AG09309 (cell line): ENCODE measurements at places on chromosomes 7 and 10.

DNA sequence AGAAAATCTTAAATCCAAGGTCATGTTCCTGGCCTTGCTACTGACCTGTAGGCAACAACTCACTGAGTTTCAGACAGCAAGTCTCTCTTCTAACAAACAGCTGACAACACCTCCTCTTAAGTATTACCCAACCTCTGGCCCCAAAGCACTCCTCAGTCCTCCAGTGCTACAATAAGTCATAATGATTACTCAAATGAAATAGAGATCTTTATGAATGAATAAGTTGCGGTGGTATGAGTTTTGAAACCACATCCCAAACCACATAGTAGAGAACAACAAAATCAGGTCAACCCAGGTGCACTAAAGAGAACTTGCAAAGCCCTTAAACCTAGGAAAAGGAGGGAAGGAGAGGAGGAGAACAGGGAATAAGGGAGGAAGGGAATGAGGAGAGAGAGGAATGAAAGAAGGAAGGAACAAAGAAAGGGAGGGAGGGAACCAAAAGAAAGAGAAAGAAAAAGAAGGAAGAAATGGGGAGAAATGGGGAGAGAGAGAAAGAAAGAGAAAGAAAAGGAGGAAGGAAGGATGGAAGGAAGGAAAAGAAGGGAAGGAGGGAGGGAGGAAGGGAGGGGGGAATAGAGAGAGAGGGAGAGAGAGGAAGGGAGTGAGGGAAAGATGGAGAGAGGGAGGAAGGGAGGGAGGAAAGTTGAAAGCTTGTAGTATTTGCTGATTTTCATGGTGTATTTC, 142.8 kb upstream of the CALCR start:
- no peak for DNase-seq

- DNase-seq: no peak
Measured at GRCh38 chr10:11125004-11125403, 107.3 kb downstream of the CELF2 start.

DNA sequence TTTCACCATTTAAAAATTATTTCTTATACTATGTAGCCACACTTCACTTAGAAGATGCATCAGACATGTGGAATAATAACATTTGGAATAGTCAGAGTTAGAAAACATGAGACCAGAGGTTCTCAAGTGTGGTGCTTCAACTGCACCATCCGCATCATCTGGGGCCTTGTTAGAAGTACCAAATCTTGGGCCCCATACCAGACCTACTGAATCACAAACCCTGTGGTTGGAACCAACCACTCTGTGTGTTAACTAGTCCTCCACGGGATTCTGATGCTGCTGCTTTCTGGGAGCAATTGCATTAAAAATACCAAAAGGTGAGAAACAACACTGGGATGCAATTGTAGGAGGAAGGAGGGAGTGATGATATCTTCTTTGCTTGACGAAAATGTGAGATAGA, 125.2 kb downstream of the GNAT3 start:
- DNase-seq: no peak

GRCh38 chr7:16268821-16269768, 152.2 kb downstream of the CRPPA start:
- DNase-seq: no peak

DNA sequence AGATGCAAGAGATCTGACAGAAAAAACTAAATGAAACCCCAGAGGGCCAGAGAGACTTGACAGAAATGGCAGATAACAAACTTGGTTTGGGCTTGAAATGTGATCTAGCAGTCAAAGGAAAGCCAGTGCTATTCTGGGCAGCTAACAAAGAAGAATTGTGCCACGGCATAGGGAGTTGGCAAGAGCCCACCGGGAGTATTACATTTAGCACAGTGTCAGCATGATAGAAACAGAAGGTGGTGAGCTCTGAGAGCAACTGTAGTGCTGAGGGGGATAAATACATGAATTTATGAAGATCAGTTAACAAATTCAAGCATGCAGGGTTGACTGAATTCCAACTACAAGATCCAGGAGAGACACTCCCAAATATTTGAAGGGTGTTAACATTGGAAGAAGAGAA, 91.1 kb downstream of the AHCYL2 start:
- no peak for DNase-seq

GRCh38 chr10:131973160-131973951, 8.4 kb downstream of the BNIP3 start:
- DNase-seq: no peak

DNA sequence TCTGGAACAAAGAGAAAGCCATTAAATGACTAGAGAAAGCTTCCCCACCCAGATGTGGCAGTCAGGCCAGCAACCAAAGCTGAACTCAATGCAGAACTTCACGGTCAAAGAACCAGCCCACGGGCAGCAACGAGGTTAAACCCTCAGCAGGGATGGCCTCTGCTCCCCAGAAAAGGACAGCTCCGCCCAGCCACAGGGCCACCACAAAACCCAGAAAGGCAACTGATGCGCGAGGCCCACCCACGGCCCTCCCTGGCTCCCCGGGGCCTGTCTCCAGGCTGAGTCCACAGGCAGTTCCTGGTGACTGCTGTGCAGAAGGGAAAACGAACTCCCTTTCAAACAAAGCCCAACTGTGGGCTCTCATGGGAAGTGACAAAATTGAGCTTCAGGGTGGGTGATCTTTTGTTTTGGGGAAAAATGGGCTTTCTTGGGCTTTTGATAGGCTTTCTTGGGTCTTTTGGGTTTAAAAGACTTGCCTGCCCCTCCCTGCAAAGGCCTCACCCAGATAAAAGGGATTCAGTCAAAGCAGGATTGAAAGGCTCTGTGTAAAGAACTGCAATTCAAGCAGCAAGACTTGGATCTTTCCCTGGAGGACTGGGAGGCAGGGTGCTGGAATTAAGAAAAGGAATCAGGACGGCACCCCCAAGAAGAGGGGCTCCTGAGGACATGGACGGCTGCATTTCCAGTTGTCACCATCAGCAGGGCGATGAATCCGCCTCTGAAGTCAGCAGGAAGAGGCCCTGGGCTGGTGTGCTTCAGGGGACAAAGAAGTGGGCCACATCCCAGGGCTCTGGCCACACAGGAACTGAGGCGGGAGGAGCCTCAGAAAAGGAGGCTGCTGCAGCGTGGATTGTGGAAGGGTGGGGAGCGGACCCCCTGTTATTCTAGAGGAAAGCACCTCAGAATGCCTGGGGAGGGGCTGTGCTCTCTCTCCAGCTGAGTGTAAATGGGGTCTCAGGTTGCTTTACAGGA, 209.9 kb downstream of the USP6NL start:
- DNase-seq: no peak

DNA sequence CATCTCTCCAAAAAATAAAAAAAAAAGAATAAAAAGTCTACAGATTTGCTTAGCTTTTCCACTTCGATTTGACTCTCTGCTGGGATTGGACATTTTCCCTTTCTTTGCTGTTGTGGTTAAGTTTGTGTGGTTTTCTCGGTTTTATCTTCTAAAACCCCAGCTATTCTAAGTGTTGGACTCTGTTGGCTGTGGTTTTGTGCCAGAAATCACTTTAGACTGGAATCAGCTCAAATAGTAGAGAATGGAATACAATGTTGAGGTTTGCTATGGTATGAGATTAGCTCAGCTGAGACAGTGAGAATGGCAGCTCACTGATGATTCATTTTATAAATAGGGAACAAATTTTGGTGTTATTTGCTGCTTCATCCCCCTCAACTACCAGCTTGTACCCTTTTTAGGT, 116.0 kb downstream of the BUB3 start:
- peak; percentile 37 for DNase-seq

DNA sequence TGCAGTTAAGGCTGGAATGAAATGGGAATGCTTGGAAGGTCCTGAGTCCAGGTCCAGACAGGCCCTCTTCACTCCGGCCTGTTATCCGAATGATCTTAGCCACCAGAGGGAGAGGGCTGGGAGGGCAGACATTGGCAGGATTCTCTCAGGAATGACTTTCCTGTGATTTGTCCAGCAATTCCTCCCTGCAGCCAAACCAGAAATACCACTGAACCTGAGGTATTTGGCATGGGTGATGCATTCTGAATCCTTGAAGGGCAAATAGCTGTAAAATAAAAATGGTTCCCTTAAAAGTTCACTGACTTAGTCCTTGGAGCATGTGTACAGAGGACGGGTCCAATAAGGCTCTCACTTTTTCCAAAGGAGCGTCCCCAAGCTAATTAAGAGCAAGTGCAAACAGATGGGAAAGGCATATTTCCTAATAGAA, 77.5 kb upstream of the HABP2 start:
- DNase-seq: peak; percentile 95

DNA sequence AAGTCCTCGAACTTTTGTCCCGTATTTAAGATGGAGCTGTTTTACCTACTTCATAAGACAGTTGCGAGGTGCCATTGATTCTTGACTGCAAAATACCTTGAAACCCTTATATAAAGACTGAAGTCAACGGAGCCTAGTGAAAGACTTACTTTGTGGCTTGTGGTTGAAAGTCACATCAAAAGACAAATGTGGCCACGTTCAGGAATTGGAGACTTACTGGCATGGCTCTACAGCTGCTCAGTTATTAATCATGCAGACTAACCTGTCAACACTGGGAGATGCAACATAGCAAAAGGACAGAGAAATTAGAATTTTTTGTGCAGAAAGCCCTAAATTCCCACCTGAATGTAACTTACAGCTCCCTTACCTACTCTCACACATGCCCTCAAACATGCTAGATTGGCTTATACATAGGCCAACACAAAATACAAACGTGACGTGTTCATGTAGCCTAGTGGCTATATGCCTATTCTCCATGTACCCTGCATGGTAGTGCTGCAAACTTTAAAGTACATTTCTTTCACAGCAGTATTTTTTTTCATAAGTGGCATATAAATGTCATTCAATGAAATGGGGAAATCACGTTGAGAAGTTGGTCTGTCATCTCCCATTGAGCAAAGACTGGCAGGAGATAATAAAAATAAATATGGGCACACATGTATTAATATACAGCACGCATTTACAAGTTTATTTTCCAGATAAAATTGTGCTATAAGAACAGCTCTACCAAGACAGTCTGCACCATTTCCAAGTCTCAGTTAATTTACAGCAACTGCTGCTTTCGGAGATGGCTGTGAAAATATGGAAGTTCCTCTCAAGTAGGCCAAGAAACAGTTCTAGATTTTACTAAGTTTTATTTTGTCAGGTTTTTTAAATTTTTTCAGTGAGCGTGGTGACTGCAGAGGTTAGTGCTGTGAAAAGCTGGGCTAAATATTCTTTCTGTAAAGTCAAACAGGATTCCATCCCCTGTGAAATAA, 170.4 kb upstream of the C7orf33 start:
- no peak for DNase-seq

GRCh38 chr7:31111109-31111451, 59.0 kb downstream of the ADCYAP1R1 start:
- DNase-seq: no peak

GRCh38 chr10:124604214-124605000, 139.8 kb downstream of the FAM53B start:
- no peak for DNase-seq

- DNase-seq: no peak
Measured at GRCh38 chr7:43631559-43631958, 48.7 kb downstream of the STK17A start.

GRCh38 chr7:146661435-146661834, 544.8 kb downstream of the CNTNAP2 start:
- DNase-seq: no peak

- DNase-seq: no peak
Measured at GRCh38 chr7:99326408-99326782, 697 bp downstream of the ARPC1A start.

DNA sequence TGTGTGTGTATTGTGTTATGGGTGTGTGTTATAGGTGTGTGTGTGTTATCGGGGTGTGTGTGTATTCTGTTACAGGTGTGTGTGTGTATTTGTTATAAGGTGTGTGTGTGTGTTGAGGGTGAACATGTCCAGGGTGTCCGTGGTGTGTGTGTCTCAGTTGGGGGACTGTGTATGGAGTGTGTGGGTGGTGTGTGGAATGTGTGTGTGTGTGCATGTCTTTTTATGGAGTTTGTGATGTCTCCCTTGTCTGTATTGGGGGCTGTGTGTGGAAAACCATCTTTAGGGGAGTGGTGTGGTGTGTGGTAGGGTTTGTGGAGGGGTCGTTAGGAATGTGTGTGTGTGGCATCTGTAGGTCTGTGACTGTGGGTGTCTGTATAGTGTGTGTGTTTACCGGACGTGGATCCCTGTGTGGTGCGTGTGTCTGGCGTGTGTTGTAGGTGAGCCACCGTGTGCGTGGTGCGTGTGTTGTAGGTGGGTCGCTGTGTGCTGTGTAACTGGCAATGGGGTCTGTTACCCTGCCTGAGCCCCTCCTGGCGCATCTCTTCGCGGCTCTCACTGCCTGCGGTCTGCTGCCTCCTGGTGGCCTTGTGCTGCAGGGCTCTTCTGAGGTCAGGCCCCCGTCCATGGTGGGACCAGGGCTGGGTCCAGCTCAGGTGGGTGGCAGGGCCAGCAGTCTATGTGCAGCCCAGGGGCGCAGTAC, 61.7 kb downstream of the PALD1 start:
- DNase-seq: no peak

GRCh38 chr7:21106296-21106732, 319.6 kb upstream of the SP8 start:
- no peak for DNase-seq

- no peak for DNase-seq
Measured at GRCh38 chr7:99143521-99143852, 421 bp downstream of the SMURF1 start.

- DNase-seq: no peak
Measured at GRCh38 chr10:51501396-51501795, 198.0 kb downstream of the CSTF2T start.

- DNase-seq: no peak
Measured at GRCh38 chr7:4189131-4189570, 492.9 kb upstream of the FOXK1 start.

DNA sequence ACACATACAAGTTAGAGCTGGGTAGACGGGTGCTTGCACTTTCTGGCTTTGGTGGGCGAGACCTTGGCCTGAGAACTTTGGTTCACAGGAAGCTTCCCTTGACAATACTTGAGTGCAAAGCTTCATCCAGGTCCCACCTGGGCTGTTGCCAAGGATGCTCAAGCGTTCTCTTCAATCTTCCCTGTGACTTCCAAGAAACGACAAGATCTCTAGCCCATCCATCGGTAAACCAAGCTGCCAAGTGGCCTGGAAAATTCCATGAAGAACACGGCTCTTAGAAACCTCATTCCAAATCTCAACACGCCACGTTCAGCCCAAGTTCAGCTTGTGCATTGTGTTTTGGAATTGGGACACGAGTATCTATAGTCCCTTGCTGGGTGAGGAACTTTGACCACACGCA, 84.7 kb downstream of the CHST15 start:
- no peak for DNase-seq

- no peak for DNase-seq
Measured at GRCh38 chr10:47254611-47255010, 45.4 kb upstream of the GDF10 start.

GRCh38 chr7:132580277-132580676, 4.0 kb upstream of the PLXNA4 start:
- DNase-seq: no peak

- DNase-seq: no peak
Measured at GRCh38 chr10:30456266-30456665, 22.3 kb downstream of the MAP3K8 start.

DNA sequence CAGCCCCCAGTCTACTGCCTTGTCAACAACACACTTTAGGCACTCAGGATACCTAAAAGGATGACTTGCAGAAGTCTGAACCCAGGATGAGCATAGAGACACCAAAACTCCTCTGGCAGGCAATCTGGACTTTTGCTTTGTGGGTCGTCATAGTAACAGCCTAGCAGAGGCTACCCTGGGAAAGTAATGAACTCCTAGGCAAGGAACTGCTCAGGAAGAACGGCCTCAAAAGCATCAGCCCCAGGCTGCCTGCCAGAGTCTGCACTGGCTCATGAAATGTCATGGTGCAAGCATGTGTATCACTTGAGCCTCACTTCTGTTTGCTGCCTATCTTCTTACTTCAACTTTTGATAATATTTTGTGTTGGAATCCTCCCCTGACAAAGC, 715.1 kb downstream of the GRID1 start:
- no peak for DNase-seq
